IPS DF 6.9 (cell line): ENCODE measurements at places on chromosomes 5 and 9.

- DNase-seq, result no peak
Measured at GRCh38 chr5:92559781-92560180, 1021.2 kb downstream of the NR2F1-AS1 start.

GRCh38 chr5:113574417-113574816 is 60.9 kb downstream of the YTHDC2 start:
- DNase-seq, result no peak

- no peak for DNase-seq
Measured at GRCh38 chr9:129398101-129398960, 220.3 kb upstream of the IER5L start.

DNA sequence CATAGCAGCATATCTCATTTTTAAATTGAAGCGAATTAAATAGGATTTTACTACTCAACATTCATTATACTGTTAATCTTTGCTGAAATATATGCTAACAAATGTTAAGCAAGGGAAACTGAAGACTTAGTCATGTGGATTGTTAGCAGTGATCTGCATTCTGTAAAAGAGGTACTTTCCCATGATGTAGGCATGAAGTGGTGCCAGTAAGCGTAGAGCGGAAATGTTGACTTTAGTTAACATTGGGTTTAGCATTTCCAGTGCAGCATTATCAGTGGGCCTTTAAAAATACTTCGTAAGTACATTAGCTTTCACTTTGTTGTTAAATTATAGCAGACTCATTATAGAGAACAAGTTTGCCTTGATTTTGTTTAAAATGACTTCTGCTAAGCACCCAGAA is 130.3 kb downstream of the CDC42SE2 start:
- DNase-seq, result no peak

GRCh38 chr5:14301186-14301585 is 158.0 kb downstream of the TRIO start:
- no peak for DNase-seq

DNA sequence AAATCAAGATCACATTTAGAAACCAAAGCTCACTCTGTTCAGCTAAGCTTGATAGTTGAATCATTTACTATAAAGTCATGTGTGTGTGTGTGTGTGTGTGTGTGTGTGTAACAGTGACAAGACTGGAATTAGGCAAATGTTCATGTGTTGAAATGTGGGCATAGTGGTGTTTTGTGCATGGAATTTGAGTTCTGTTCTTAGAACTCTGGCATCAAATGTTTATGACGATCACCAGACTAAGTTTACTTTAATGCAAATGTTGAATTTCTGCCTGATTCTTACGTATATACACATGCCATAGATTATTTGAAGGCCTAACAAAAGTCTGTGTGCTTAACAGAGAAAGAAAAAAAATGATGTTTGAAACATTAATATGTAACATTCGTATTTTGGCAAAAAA is 72.8 kb upstream of the COL5A1 start:
- no peak for DNase-seq

GRCh38 chr5:41925555-41925951 is 472 bp downstream of the FBXO4 start:
- DNase-seq, result no peak

DNA sequence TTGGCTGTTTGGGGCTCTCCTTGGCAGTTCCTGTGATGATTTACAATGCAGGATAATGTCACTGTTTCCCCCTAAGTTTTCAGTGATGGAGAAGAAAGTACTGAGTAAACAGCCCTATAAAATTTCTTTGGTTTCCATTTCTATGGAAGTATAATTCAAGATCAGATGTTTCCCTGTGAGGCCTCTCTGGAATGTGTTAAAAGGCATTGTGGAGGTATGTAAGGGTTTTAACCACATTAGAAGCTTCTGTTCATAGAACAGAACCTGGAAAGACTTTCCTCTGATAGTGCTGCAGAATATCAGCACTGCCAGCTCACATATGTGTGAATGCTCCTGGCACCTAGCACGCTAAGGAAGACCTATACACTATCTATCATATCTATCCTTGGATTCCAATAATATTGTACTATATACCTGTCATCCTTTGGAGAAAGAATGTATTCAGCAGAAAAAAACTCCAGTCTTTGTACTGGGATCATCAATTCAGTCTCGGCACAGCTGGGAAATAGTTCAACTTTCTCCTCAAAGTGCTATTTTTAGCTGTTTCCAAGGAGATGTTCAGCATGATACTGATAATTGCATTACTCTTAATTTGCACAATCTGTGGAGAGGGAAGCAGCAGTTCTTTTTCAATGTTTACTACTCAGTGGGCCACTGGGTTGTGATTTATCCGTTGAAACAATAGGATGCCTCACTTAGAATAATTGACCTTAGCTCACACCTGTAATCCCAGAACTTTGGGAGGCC is 21.9 kb downstream of the TTC1 start:
- no peak for DNase-seq

DNA sequence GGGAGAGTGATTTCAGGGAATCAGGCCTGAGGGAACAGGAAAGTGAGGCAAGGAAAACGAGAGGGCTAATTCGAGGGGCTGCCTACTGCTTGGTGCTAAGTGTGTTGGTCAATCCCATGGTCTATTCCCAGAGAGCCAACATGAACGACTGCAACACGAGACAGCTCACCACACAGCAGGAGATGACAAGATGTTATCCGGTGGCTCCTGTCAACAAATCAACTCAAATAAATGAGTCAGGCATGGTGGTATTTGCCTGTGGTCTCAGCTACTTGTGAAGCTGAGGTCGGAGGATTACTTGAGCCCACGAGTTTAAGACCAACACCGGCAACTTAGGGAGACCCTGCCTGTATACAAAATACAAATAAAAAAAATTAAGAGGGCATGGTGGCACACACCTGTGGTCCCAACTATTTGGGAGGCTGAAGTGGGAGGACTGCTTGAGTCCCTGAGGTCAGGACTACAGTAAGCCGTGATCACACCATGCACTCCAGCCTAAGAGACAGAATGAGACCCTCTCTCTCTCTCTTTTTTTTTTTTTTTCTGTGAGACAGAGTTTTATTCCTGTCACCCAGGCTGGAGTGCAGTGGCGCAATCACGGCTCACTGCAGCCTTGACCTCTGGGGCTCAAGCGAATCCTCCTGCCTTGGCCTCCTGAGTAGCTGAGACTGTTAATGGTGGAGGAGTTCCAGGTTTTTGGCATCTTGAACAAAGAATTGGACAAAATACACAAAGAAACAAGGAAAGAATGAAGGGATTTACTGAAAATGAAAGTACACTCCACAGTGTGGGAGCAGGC is 9.0 kb upstream of the FAF2 start:
- no peak for DNase-seq

- DNase-seq, result no peak
Measured at GRCh38 chr9:3768286-3768685, 242.5 kb upstream of the RFX3 start.

DNA sequence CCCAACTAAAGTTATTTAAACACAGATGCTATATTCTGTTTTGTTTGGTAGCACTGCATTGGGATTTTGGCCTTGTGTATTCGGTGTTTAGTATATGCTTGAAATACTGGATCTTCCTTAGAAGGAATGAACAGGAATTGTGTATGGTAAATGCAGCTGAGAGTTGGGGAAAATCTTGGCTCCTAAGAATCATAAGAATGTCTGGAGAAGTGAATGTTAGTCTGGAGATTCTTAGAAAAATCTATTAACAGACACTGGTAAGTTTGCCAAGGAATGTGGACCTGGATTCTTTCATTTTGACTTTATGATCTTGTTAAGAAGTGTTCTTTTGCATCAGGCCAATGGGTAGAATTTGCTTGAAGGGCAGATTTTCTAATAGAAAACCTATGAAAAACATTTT is 38.9 kb downstream of the SNX30 start:
- DNase-seq, result no peak

- no peak for DNase-seq
Measured at GRCh38 chr9:126413391-126414068, 86.9 kb downstream of the MVB12B start.

GRCh38 chr9:21770871-21771560 is 31.4 kb upstream of the MTAP start:
- no peak for DNase-seq

DNA sequence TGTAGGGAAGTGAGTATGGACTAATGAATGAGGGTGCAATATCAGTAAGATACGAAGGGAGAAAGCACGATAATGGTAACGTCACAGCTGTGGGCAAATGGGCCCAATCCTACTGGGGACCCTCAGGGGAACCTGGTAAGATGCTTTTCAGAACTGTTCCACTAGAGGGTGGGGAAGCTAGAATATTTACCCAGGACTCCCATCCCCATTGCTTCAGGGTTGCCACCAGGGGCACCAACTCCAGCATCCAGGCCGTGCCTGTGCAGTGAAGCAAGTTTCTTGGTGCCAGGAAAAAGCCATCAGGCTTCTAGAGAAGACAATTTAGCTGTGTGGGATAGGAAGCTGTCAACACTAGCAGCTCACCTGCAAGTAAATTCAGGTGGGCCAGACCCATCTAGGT is 409.3 kb downstream of the AGTPBP1 start:
- DNase-seq, result peak; percentile 41

DNA sequence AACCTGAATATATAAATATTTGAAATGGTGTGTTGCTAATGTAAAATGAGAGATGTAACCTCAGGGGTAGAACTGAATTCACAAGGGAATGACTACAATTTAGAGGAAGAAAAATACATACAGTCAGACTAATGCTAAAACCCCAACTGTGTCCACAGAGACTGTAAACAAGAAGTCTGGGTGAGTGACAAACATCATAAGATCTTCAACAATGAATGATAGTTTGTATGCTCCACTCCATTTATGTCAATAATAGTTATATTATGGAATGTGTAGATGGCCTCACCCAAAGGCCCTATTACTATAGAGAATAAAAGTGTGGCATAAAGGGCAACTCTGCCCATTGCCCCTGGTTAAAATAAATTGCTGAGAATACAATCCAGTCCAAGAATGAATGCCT is 102.9 kb downstream of the CETN3 start:
- no peak for DNase-seq

GRCh38 chr9:69178583-69179011 is 4.5 kb downstream of the TJP2 start:
- DNase-seq, result no peak

GRCh38 chr9:24765025-24765756 is 219.5 kb upstream of the IZUMO3 start:
- no peak for DNase-seq

DNA sequence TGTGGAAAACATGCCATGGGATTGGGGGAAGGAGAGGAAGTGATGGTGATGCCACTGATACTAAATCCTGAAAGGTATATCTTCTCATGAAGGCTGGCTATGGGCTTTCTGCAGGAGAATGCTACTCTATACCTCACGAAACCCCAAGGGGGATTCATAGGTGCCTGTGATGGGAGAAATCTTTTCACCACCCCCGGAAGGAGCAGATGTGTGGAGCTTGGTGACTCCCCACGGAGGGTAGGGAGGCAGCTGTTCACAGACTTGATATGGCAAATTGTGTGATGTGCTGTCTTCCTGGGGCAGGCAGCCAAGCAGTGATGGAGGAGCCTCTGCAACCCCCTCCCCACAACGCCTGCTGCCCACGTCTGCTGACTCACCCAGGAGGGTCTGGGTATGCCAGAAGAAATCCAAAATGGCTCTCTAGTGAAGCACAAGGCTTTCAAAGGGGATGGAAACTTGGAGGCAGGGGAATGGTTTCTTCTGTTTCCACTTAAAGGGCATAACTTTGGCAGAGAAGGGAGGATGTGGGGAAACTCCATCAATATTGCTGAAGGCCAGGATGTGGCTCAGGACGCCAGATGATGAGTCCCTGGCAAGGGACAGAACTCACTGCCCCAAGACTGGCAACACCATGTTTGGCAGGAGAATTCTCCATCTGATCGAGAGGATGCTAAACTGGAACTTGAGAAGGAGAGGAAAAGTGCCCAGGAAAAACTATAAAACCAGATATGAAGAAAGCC is 188.3 kb downstream of the GABBR2 start:
- DNase-seq, result no peak

DNA sequence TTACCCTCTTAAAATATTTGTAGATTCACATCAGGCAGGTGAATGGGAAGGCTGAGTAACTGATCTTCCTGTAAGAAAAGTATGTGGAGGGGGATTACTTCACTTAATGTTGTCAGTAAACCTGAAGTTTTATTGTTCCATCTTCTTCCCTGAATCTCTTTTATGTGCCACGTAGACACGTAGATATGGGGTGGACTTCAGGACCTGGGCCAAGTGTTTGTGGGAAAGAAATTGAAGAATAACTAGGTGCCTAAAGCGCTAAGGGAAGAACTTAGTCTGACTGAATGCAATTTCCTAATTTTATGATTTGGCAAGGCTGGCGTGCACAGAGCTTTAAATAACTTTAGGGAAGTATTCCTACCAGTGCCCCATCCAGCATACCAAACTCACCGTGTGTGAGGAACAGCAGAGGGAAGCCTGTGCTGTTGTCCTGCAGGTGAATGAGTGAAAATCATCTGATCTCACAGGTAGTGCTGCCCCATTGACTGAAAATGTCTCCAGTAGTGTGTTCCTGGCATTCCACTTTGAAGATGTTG is 323.4 kb downstream of the KDM4C start:
- no peak for DNase-seq

DNA sequence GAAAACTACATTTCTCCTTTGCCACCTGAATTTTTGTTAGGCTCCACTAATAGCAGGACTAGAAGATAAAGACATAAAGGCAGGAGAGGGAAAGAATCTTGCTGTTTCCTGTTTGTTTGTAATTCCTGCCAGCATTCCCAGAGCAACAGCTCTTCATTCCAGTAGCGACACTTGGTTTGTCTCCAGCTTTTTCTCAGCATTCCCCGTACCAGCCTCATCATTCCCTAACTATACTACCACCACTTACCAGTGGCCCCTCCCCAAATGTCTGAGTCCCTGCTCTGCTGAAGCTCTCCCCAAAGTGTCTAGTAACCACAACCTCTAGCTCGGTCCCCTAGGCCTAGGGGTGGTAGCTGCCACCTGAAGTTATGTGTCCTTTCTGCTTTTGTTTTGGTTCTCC is 18.6 kb downstream of the CETN3 start:
- no peak for DNase-seq

GRCh38 chr9:89544279-89544661 is 46.4 kb upstream of the SEMA4D start:
- DNase-seq, result no peak

- DNase-seq, result no peak
Measured at GRCh38 chr5:145236127-145236526, 599.0 kb downstream of the PRELID2 start.

- no peak for DNase-seq
Measured at GRCh38 chr9:35274993-35275392, 113.2 kb downstream of the UNC13B start.

DNA sequence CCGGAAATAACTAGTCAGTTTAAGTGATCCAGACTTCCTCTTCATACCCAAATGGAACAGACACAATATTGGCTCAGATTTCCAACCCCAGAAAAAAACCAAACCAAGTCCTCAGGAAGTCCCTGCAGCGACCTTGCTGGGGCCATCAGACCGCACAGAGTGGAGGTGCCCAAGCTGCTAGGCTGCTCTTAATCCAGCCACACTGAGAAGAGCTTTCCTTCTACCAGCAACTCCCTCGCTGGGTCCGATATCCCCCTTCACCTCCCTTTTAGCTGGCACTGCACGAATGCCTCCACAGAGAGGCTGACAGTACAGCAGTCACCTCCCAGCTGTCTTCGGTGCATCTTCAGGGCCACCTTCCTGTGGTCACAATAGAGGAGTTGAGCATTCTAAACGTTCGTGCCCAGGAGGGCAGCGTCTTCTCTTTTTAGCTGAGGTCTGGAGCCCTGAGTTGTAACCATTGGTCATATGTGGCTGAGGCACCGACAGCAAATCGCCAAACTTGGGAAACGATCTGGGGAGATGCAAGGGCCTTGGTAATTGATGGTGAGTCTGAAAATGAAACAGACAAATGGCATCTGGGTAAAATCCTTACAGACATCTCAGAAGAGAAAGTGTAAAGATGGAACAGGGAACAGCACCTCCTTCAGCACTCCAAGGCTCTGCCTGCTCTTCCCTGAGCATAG is 5.7 kb downstream of the NAIF1 start:
- DNase-seq, result no peak
